ENCODE measurements at places on chromosomes 2 and 18.

DNA sequence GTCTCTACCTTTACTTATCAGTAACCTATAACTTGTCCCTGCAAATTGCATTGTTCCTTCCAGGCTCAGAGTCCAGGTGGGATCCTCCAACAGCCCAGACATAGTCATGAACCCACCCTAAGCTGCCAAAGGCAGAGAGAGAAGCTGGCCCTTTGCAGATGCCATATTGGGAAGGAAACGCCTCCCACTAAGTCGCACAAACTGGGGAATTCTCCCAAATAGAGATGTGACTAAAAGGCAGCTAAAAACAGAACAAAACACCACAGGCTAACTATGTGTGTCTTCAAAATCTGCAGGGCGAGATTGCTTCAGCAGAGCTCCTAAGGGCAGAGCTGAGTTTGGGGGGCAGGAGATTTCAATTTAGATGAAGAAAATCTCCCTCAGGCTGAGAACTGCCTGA is 38.5 kb upstream of the SIGLEC15 start:
- no peak for DNase-seq

DNA sequence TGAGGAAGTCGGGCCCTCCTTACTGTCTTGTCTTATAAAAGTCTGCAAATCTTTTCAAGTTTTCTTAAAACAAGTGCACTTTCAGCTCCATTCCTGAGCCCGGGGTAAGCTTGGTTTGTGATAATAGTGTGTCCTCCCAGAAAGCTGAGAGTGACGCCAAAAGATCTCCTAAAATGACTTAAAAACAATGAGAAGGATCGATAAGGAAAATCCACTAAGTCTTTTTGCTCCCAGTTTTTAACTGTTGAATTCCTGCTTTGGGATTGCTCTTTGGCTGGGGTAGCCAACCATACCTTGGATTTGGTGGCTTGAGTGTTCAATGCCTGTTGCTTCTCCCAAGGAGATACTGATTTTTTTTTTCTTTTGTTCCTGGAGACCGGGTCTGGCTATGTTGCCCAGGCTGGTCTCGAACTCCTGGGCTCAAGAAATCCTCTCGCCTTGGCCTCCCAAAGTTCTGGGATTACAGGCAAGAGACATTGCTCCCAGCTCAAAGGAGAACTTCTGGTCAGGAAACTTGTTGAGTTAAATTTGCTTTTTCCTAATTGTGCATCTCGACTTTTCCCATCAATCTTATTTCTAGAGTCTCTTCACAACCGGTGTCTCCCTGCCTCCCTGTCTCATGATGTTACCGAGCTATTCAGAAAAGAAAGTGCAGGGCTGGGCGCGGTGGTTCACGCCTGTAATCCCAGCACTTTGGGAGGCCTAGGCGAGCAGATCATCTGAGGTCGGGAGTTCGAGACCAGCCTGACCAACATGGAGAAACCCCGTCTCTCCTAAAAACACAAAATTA is 3.0 kb downstream of the TGIF1 start:
- no peak for DNase-seq

GRCh38 chr2:122108186-122108585 is 352.7 kb downstream of the TSN start:
- DNase-seq = no peak

DNA sequence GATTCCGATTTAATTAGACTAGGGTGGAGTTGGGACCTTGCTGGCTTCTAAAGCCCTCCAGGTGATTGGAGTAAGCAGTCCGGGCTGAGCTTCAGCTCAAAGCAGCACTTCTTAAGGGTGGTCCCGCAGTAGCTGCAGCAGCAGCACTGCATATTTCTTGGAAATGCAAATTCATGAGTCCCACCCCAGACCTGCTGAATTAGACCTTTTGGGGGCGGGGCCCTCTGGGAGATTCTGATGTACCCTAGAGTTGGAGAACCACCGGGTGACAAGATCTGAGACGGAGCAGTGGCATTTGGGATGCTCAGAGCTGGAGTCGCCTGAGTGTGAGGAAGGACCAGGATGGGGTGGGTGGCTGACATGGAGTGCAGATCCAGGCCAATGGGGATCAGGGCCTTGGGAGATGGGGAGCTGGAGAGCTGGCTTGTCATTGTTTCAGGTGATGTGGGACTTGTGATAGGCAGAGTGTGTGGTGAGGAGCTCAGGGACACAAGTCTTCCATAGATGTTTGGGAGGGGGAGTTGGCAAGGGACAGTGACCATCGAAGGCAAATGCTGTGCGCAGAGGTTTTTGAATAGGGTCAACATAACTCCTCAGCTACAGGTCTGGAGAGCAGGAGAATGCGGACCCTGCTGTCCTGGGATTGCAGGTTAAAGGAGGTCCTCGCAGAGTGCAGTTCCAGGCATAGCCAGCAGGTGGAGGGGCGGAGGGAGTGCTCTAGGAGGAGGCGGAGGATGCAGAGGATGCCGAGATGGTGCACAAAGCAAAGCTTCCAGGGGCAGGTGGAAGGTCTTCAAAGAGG is 130.9 kb upstream of the RAB12 start:
- peak; percentile 6 for DNase-seq

DNA sequence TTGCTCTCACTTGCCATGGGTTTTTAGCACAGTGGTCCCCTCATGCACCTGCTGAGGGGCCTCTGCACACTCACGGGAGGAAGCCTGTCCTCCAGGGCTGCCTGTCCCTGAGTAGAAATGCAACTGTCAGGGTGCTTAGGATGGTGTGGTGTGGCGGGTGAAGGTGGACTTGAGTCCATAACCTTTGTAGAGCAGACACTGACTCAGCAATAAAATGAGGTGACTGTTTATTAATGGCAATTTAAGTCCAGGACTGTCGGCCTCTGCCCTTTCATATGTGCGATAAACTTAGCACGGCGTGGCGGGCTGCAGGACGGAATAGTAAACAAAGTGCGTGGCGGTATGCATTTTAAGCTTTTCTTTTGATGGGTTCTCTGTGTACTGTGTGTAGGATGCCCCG is 188.2 kb downstream of the LDLRAD4 start:
- no peak for DNase-seq

DNA sequence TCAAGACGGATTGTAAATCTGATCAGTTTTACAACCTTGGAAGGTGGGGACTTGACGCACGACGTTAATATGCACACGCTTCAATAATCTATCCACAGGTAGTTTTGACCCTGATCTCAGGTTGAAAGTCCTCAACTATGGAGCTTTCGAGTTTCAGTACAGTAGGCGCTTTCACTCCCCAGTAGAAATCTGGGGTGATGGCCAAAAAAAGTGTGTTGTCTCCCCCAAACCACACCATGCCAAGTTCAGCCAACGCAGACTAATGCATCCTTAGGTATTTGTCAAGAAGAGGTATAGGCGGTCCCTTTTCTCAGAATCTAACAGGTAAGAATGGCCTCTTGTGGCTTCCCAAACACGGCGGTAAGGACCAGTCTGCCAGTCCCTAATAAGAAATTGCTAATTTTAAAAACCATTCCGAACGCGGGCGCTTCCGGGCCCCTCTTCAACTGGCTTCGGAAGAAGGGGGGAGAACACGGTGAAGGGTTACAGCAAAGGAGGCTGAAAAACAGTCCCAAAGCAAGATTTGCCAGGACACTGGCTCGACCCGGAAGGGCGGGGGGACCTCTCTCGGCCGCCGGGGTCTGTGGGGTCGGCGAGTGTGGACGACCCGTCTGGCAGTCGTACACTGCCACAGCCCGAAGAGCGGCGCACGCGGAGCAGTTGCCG is 659 bp downstream of the FAM210A start:
- no peak for DNase-seq

- DNase-seq = no peak
Observed at GRCh38 chr2:120630031-120630701, 105.5 kb upstream of the GLI2 start.

DNA sequence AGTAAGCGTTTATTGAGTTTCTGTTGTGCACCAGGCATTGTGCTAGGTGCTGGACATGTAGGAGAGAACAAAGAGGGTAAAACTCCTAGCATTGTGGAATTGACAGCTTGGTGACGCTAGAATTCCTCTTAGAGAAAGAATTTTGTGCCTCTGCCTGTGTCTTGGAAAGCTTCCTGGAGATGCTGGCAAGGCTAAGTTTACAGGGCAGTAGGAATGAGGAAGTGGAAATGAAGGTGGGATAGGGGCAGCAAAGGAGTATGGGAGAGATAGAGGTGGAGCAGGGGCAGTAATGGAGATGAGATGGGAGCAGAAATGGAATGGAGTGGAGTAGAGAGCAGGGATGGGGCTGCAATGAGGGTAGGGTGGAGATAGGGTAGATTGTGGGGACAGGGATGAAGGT is 29.8 kb downstream of the GPR39 start:
- DNase-seq = no peak

GRCh38 chr2:133605011-133605765 is 36.9 kb upstream of the NCKAP5 start:
- no peak for DNase-seq

GRCh38 chr18:67682516-67682915 is 166.0 kb upstream of the DSEL start:
- DNase-seq = no peak

DNA sequence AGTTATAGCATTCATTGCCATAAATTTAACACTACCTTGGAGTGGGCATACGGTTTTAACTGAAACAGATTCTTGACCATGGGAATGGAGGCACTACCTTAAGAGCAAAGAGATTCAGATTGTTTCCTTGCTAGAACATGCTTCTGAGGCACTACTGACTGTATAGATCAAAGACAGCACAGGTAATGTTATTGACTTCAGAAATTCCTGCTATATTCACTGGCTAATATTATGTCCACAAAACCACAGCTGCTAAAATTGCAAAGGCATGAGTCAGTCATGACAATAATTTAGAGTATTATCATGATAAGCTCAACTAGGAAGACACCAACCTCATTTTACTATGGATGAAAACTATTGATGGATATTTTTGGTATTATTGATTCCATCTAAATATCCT is 39.4 kb downstream of the SLC8A1 start:
- no peak for DNase-seq

- no peak for DNase-seq
Observed at GRCh38 chr2:128308284-128308731, 10.4 kb downstream of the HS6ST1 start.

- no peak for DNase-seq
Observed at GRCh38 chr2:134201533-134201932, 52.3 kb upstream of the MGAT5 start.

- no peak for DNase-seq
Observed at GRCh38 chr2:101770726-101771125, 73.2 kb downstream of the MAP4K4 start.

GRCh38 chr18:14577971-14578370 is 34.6 kb upstream of the POTEC start:
- DNase-seq = no peak

DNA sequence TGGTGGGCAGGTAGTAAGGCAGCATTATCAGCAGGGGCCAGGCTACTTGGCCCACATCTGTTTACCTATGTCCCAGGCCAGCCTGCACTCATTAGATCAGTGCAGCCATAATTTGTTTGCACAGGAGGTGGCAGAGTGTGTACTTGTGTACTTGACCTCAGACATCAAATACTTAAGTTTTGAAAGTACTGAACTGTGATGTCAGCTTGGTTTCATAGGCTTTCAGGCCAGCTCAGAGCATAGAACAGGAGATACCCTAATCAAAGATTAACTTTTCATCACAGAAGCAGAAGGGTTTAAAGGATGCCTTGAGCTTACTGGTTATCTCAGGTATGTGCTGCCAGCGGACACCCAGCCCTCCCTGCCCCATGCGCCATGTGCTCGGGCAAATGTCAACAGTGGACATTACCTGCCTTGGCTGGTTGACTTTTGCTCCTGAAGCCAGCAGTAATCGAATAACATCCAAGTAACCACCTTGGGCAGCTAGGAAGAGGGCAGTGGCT is 33.2 kb downstream of the ANKRD29 start:
- DNase-seq = no peak

DNA sequence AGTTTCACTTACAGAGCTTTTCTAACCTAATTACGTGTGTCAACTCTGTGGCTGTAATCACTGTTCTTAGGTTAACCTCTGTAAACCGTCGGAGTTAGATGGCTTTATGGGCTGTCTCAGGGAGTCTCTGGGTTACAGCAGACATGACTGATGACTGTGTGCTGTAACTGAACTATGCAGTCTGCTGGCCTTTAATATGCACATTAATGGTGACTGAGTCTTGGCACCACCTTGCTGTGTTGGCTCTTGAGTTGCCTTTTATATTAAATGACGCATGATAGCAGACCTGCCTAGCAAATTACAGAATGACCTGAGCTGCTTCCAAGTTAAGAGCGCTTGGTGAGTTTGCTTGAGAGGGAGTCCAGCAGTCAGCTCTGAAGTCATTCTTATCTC is 90.1 kb downstream of the ACKR3 start:
- DNase-seq = no peak

- no peak for DNase-seq
Observed at GRCh38 chr2:217711188-217711587, 291.6 kb downstream of the TNS1 start.

GRCh38 chr2:222248818-222249217 is 50.0 kb downstream of the PAX3 start:
- no peak for DNase-seq

GRCh38 chr18:80170395-80171053 is 61.5 kb downstream of the ADNP2 start:
- DNase-seq = no peak

- DNase-seq = no peak
Observed at GRCh38 chr2:40343902-40344301, 108.0 kb downstream of the SLC8A1 start.

DNA sequence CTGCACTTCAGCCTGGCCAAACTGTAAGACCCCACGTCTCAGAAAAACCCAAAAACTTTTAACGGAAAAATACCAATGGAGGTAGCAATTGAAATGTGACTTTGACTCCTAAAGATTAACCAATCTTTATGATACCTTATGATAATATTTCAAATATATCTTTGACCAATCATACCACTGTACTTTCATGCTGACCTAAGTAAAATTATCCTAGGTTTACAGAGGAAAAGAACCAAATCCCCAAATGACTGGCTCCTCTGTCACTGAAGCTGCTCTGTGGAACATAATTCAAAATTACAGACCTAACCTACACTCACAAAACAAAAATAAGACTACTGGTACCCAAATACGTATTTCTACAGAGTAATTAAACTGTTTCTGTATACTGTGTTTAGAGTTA is 7.7 kb upstream of the STPG4 start:
- no peak for DNase-seq

GRCh38 chr18:12783524-12783923 is 80.7 kb downstream of the PSMG2 start:
- DNase-seq = no peak

GRCh38 chr2:98356729-98357128 is 10.5 kb downstream of the CNGA3 start:
- DNase-seq = no peak

GRCh38 chr2:53211201-53211774 is 556.3 kb upstream of the CHAC2 start:
- DNase-seq = no peak

DNA sequence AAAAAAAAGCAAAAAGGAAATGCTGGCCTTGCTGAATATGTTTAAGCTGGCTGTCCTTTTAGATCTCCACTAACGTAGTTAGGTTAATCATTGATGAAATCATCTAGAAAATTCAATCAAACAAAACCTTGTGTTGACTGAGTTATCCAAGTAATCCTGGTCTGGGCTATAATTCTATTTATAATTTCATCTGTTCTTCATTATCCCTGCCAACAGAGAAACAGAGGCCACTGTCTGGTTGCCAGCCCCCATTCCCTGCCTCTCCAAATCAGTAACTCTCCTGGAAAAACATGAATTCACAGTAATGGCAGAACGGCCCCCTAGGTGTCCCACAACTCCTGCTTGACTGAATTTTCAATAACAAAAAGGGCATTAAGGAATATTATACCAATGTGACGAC is 24.6 kb downstream of the DOCK10 start:
- no peak for DNase-seq

- no peak for DNase-seq
Observed at GRCh38 chr18:11064106-11064505, 85.3 kb downstream of the PIEZO2 start.
